ENCODE measurements at places on chromosomes 6 and 20.

- no peak for DNase-seq
These were observed 52.6 kb downstream of the JAG1 start for GRCh38 chr20:10621149-10621548.

DNA sequence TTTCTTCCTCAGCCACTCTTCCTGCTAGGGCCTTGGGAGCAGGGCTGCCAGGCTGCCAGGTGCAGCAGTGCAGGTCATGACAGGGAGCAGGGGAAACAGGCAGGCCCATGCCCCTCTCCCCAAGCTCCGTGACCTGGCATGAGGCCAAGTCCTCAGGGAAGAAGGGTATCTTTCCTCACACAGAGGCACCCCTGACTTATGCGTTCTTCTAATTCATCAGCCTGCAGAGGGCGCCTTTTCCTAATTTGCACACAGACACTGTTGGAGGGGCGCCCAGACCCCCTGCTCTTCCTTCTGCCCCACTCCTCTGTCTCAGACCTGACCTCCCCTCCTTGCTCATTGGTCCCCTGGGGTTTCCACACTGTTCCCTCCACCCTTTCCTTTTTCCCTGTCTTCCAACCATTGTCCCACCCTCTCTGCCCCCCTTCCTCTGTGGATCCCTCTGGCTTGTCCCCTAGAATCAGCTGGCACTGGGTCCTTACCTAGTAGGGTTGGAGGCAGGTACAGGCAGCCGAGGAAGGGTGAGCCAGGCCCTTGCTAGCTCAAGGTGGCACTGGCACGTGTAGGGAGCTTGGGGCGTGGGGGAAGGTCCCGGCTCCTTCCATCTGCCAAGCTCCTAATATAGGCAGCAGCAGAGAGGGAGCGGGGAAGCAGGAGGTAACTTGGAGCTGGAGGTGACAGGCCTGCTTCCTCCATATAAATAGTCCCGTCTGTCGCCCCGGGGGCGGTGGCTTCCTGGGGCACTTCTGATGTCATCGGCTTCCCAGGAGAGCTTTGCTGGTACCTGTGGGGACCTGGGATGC, 154.9 kb upstream of the MLN start:
- no peak for DNase-seq

GRCh38 chr6:111810294-111811131, 62.7 kb downstream of the FYN start:
- no peak for DNase-seq

- no peak for DNase-seq
These were observed 47.1 kb downstream of the FHL5 start for GRCh38 chr6:96610019-96610418.

DNA sequence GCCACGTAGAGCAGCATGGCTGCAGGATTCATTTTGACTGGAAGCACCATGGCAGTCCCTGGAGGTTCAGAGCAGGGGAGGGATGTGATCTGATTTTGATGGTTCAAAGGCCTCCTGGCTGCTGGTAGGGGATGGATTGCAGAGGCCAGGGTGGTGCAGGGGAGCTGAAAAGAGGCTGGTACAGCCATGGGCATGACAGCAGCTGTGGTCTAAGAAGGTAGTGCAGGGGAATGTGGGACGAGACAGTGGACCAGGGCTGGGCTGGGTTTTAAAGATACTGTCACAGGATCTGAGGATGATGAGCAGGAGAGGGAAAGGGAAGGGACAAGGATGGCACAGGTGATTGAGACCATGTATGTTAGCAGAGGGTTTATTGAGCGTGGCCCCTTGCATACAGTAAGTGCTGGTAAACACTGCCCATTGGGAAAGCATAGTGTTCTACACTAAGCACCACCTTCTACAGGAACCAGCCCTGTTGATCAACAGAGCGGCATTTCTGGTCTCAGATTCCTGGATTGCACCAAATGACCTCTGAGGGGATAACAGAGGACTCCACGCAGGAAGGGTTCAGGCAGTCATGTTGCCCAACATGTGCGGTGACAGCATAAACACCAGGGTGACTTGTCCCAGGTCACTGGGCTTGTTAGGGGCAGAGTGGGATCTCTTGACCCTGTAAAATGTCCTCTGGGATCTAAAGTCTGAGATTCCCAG, 14.5 kb upstream of the SIRPA start:
- no peak for DNase-seq

DNA sequence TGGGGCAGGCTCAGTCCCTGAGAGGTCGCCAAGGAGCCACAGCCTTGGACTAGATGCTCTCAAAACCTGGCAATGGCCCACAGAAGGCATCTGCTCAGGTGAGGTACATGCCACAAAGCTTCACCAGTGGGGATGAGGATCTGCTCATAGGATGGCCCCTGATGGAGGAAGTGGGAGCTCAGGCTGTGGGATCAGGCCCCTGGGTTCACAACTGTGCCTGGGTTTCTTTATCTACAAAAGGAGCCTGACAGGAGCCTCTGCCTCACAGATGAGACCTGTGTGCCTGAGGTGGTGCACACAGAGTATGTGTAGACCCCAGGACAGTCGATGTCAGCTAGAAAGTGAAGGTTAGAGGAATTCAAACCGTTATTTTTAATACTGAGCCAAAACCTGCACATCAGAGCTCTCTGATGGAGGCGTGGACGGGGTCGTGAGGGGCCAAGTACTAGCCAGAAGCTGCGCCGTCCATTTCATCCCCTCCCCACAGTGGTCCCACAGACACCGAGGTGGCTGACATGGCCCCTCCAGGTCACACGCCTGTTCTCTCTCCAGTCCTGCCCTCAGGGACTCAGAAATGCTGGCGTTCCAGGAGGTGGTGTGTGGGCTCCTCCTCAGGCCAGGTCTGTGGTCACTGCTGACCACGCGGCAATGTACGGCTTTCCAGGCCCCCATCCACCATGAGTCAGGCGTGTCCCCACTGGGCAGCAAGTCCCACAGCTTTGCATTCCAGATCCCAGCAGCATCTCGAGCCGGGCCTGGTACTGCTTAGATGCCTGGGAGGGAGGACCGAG, 33.3 kb downstream of the NTSR1 start:
- DNase-seq: no peak

- no peak for DNase-seq
These were observed 182.7 kb upstream of the SALL4 start for GRCh38 chr20:51985013-51985415.

DNA sequence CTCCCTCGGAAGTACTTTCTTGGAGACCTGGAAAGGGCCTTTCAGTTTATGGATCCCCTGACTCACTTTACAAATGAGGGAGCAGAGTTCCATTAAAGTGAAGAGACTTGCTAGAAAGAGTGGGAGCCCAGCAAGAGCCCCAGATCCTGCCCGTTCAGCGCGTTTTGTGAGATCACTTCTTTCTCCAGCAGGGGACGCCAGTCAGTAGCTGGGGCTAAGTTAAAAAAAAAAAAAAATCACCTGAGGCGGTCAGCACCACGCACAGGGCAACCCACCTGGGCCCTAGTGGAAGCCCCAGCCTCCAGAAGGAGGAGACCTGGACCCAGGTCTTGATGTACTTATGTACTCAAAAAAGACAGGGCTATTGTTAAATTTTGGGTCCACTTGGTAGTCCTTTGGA, 274.5 kb upstream of the RNF24 start:
- DNase-seq: no peak

- no peak for DNase-seq
These were observed 56.2 kb upstream of the TULP4 start for GRCh38 chr6:158255989-158256601.

GRCh38 chr20:1346315-1346969, 17.5 kb upstream of the SDCBP2 start:
- no peak for DNase-seq

GRCh38 chr6:135851442-135852271, at the start of gene PDE7B:
PDE7B (plus strand) TSS chr6:135851701.
- no peak for DNase-seq

DNA sequence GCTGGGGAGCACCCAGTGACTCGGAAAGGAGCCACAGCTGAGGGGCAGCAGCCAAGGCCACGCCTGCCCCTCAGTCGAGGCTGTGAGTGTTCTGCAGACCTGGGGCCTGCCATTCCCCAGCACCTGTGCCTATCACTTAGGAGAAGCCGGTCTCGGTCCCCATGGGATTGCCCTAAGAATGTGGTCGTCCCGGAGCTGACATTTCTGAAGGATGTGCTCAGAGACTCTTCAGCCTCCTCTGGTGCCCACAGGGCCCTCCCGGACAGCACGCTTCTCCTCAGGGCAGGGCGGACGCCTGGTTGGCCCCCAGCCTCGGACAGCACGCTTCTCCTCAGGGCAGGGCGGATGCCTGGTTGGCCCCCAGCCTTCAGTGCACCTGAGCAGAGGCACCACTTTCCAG, 223.9 kb downstream of the ERMARD start:
- no peak for DNase-seq

- DNase-seq: no peak
These were observed 19.3 kb downstream of the ZNF334 start for GRCh38 chr20:46494077-46494476.

- DNase-seq: no peak
These were observed 71.2 kb upstream of the EMILIN3 start for GRCh38 chr20:41437836-41438235.

GRCh38 chr6:143741480-143741879, 63.7 kb downstream of the PHACTR2 start:
- no peak for DNase-seq

DNA sequence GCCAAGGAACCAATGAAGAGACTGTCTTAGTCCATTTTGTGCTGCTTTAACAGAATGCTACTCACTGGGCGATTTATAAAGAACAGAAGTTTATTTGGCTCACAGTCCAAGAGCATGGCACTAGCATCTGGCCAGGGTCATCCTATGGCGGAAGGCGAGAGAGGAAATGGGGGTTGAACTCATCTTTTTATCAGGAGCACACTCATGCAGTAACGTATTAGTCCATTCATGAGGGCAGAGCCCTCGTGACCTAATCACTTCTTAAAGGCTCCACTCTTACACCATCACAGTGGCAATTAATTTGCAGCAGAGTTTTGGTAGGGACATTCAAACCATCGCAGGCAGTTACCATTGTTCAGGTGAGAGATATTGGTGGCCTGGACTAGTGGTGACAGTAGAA, 8.5 kb downstream of the ARFGEF2 start:
- DNase-seq: no peak

GRCh38 chr6:122717350-122717749, 62.2 kb upstream of the FABP7 start:
- DNase-seq: no peak

GRCh38 chr6:87636315-87636714, 46.4 kb downstream of the ORC3 start:
- DNase-seq: no peak

GRCh38 chr20:64149809-64150560, 14.3 kb upstream of the MYT1 start:
- DNase-seq: no peak

DNA sequence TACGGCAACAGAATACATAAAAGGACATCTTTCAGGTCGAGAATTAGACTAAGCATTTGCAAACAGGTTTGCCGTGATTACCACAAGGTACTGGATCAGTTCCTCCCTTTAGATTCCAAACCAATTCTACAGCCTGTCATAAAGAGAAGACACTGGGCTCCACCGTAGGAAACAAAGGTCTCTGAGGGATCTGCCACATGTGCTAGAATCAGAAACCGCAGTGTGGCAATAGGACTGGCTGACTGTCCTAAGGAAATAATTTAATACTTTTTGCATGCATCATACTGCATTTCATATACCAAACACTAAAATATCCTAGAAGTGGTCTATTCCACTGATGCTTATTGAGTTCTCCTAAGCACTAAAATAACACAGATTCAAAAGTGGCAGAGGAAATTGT, 59.2 kb downstream of the POPDC3 start:
- no peak for DNase-seq

- DNase-seq: no peak
These were observed 70.5 kb upstream of the MYLIP start for GRCh38 chr6:16058201-16058928.

DNA sequence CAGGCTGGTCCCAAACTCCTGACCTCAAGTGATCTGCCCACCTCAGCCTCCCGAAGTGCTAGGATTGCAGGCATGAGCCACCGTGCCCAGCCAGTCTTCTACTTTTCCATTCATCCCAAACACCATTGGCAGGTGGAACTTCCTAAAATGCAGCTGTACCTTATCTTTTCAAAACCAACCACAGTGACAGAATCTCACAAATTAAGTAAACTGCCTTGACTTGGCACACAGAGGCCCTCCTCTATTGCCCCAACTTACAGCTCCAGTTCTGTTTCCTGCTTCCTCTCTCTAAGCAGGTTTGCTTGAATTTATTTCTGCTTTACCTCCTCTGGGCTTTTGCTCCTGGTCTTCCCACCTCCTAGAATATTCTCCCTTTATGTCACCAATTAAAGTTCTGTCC, 7.6 kb downstream of the MYB start:
- DNase-seq: no peak
